ENCODE measurements at places on chromosomes 3 and 15.
A peak's percentile ranks its signal among the peaks of the same experiment; 100 is the strongest.

- no peak for DNase-seq
Measured at GRCh38 chr15:74412159-74412558, 21.6 kb downstream of the SEMA7A start.

- peak; percentile 82 for DNase-seq
Measured at GRCh38 chr15:93152360-93152759, 63.3 kb upstream of the RGMA start.

DNA sequence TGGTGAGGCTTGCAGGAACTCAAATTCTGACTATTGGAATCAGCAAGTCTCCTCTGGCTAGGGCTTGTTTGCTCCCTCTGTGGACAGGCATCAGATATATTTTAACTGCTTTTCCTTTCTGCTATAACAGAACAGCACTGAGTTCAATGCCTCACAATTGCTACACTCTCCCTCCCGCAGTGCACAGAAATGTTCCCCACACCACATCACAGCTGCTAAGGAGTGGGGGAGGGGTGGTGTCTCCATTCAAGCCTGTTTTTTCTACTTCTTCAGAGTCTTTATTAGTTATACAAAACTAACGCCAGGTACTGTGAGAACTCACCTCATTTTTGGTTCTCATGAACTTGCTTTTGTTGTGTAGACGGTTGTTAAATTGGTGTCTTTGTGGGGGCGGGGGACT, 68.5 kb downstream of the BCHE start:
- DNase-seq, result no peak

DNA sequence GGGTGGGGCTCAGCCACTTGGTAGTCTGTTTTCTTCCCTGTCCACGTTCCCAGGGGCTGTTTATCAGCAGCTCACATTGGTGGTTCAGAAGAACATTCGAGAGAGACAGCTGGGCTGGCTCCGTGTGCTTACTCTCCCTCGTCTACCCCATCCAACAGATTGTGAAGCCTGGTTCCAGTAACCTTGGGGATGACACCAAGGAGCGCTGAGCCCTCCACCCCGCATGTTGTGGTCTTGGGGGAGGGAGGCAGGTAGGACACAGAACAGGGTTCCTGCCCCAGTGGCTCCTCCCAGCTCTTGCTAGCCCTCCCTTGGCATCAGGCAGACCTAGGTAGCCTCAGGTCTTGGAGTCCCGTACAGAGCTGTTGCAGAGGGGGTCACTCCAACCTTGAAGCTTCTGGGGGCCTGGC, 33.1 kb downstream of the KLF13 start:
- no peak for DNase-seq
